ENCODE measurements at places on chromosomes 7 and 10.

- DNase-seq: no peak
These were observed 10.8 kb upstream of the PON1 start for GRCh38 chr7:95335093-95335492.

DNA sequence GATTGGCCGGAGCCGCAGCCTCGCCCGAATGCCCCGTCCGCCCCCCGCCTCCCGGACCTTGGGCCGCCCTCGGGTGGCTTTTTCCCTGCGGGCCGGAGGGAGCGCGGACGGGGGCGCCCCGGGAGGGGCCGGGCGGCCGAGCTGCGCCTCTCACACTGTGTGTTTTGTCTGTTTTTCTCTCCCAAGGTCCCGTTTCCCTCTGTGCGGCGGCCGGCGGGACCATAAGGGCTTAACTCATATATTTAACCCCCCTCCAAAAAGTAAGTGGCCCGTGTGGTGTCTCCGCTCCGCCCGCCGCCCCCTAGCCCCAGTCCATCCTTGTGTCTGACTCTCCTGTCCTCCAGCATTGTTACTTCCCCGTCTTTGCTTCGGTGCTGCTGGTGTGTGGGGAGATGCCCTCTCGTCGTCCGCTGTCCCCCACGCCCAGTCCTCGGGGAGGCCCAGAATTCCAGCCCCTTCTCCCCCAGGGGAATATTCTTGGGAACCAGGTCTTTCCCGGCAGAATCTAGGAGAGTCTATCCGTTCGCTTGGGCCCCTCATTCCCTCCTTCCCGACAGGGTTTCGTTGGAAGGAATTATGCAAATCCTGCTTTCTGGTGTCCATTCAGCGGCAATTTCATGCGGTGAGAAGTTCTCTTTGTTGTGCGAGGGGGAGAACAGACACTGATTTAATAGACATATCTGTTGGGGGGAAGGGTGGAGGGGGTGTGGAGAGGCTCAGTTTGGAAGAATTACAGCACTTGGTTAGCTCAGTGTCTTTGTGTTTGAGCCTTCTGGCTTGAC lies 1.3 kb downstream of the LCOR start:
- no peak for DNase-seq

- no peak for DNase-seq
These were observed 39.2 kb downstream of the ENO4 start for GRCh38 chr10:116888380-116889055.

- DNase-seq: peak; percentile 30
These were observed 6.0 kb upstream of the MNX1 start for GRCh38 chr7:157016352-157017041.

DNA sequence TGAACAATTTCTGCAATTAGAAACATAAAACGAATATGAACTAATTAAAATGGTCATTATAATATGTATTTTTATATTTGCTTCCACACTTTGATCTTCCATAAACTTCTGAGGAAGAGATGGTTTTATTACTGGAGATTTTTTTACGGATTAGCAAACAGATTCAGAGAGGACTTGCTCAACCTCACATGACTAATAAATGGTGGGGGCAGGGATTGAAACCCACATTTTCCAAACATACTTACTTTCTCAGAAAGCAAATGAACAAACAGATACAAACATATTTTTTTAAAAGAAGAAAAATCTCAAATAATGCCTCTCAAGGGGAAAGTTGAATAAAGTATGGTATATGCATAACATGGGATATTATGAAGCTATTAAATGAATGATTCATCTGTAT lies 18.3 kb downstream of the ANKMY2 start:
- no peak for DNase-seq

GRCh38 chr10:7354330-7355047 lies 56.3 kb downstream of the SFMBT2 start:
- no peak for DNase-seq

- no peak for DNase-seq
These were observed 123.0 kb upstream of the SFMBT2 start for GRCh38 chr10:7533657-7534479.

DNA sequence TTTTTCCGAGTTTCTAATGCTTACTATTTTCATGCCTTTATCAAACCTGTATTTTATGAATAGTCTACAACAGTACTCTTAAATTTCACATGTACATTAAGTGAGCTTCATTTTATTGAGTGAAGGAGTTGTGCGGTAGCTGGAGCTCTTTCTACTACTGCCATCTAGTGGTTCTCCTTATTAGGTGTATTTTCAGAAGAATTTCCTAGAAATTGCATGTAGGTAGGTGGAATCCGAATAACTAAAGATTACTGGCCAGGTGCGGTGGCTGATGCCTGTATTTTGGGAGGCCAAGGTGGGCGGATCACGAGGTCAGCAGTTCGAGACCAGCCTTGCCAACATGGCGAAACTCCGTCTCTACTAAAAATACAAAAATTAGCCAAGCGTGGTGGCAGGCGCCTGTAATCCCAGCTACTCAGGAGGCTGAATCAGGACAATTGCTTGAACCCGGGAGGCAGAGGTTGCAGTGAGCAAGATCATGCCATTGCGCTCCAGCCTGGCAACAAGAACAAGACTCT lies 38.3 kb downstream of the LRRC72 start:
- no peak for DNase-seq

GRCh38 chr7:111082351-111082750 lies 8.6 kb upstream of the LRRN3 start:
- DNase-seq: no peak

DNA sequence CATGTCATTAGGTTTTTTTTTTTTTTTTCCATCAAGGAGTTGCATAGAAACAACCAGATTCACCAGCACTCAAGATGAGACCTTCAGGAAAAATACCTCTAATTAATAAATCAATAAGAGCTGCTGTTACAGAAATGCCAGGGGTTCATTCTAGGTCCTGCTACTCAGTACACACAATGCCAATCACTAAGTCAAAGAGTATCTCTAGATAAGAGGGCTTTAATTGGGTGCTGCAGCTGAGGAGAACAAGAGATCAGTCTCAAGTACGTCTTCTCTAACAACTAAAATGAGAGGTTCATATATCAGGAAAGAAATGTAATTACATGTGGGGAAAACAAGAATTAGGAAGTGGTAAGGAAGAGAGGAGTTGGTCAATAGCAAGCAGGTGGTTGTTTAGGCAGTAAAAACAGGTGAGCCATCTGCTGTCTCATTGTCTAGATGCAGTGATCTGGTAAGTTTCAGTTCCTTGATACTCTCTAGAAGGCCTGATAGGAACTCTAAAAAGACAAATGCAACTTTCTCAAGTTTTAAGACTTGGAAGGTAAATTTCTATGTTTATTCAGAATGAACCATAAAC lies 272.9 kb upstream of the ZWINT start:
- no peak for DNase-seq

GRCh38 chr10:112446055-112446854 lies 459 bp downstream of the ZDHHC6 start:
- no peak for DNase-seq

GRCh38 chr10:131983780-131984179 lies 2.1 kb upstream of the BNIP3 start:
- no peak for DNase-seq

DNA sequence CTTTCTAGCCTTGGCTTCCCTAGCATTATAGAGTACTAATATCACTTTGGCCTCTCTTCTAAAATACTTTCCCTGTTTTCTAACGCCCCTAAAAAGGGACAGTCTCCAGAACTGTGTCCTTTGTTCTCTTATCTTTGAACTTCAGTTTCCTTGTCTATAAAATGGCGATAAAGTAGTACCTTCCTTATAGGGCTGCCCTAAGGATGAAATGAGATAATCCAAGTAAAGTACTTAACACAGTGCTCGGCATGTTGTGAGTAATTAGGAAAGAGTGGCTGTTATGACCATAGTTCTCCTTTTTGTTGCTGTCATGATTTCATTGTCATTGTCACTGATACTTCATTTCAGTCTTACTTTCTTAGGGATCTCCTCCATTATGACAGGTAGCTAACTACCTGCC lies 114.7 kb downstream of the EXOC4 start:
- no peak for DNase-seq

DNA sequence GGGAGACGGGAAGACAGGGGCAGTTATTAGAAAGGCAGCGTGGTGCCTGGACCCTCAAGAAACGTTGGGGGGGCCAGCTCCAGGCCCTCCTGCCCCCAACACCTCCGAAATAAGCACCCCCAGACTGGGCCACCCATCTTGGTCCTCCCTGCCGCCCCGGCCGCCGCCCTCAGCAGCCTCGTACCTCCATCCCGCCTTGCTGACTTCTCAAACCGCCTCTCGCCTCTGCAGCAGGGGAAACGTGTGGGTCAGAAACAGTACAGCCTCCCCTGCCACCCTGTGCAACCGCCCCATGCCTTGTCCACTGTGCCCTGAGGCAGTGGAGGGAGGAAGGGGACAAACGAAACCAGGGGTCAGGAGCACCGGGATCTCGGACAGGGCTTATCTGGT lies 7.2 kb downstream of the GIGYF1 start:
- DNase-seq: no peak

DNA sequence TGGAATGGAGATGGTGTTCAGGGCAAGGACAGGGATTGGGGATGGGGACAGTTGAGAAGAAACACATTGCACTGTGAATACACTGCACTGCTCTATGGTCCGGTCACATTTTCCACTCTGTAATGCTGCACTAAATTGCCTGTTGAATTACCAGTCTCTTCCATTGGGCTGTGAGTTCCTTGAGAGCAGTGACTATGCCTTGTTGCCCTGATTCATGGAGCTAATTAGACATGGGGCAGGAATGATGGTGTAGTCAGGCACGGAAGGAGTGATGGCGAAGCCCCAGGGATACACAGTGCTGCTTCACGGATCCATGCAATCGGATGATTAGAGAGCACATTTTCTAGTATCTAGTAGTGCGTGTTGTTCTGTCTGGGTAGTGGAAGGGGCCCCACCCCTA lies 25.4 kb upstream of the GPAM start:
- DNase-seq: no peak

DNA sequence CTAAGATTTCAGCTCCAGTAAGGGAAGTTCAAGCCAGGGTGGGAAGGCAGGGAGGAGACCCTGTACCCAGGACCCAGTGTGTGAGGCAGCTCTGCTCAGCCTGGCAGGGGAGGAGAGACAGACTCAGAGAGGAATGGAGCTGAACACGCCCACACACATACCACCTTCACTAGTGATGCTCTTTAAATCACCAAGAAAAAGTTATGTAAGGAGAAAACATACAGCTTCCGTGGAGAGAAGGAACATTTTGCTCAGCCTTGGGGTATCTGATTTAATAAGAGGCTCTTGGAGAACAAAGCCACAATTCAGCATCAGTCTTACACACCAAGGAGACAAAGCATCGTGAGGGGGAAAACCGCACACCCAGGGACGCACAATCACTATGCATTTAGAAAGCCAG lies 62.9 kb downstream of the PRKAG2 start:
- DNase-seq: no peak

- DNase-seq: no peak
These were observed 1214.9 kb downstream of the XPNPEP1 start for GRCh38 chr10:108708363-108708762.

DNA sequence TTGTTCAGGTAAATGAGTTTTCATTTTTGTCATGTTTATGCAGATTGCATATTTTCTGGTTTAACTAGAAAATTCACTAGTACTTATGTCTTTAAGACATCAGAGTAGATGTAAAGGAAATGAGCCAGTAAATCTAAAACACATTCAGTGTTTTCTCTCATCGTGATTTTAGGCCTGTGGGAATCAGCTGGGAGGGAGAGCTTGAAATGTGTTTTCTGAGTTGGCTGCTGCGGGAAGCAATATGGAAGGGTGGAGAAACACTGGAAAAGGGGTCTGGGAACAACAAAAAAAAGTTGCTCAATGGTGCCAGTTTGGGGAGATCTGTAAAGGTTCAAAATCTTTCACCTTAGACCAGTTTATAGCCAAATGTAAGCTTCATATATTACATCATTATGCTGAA lies 284.1 kb downstream of the POU6F2 start:
- no peak for DNase-seq

DNA sequence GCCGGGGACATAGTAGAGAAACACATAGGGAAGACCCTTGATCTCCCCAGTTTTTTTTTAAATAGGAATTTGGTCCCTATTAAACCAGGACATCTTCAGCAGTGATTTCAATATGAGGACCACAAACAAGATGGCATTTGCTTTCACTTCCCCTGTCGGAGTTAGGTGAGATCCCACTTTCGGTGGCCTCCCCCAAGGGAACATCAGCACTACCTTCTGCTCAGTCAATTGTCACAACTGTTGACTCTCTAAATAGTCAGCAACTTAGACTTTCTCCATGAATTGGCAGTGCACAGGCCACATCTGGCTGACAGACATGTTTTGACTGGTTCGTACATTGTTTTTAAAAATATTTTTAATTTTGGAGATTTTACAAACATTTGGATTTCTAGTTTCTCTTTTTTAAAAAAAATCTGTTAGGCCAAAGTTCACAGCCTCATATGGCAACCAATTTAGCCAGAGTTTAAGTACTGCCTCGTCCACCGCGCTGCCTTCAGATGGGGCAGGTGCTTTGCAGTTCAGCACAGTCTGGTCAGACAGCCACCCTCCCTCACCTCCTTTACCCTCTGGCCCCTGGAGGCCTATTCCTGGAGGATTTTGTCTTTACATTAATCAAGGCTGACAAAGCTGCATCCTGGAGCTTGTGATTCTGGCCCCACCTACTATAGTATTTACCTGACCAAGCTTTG lies 139.2 kb upstream of the PRR15 start:
- DNase-seq: no peak

DNA sequence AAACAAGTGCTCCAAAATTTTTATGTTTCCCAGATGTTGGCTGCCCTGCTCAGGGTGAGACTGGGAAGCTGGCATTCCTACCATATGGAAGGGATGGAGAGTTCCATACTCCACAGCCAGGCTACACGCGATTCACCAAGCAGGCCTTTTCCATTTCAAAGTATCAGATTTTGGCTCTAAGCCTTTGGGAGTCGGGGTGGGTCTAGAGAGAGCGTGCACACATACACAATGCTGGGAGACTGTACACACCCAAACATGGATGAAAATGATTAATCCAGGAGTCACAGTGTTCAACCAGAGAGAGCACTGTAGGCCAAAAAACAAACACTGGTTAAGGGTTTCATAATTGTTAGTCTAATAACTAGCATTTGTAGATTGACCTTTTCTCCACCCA lies 295.0 kb downstream of the BICC1 start:
- no peak for DNase-seq

DNA sequence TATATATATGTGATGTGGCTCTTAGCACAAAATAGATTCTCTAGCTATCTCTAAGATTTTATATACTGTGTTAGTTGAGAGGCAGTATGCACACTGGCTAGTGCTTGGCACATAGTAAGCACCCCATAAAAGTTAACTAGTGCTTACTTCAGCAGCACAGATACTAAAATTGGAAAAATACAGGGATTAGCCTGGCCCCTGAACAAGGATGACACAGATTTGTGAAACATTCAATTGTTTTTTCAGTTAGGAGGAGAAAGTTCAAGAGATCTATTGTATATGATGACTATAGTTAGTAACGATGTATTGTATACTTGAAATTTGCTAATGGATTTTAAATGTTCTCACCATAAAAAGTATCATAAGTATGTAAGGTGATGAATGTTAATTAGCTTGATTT lies 78.3 kb upstream of the LRRC17 start:
- DNase-seq: no peak

GRCh38 chr10:821322-821721 lies 110.2 kb downstream of the LARP4B start:
- no peak for DNase-seq

- DNase-seq: no peak
These were observed 12.3 kb downstream of the ESYT2 start for GRCh38 chr7:158816995-158817394.

- DNase-seq: no peak
These were observed 39.8 kb upstream of the ELN start for GRCh38 chr7:73988197-73988596.

Measured in stimulated activated CD8-positive, alpha-beta memory T cell treated with anti-CD3 and anti-CD28 coated beads, Interleukin-2, amount 100 ng/mL, for 48 hours (primary cell).